Vein endothelial cell (primary cell): ENCODE measurements at places on chromosomes 11 and 22. TPM values are rescaled to one million over a fixed set of nuclear protein-coding genes. Genes with fewer than 3 reads are reported as not detected.

The SLC22A9 gene
- total RNA-seq, result not detected in 2 replicates

The CLMP gene
- total RNA-seq, result 0.10 and 1.6 TPM in 2 replicates

The NCAM1 gene
- 1.4 and 1.6 TPM in 2 replicates for total RNA-seq

The SYCE3 gene
- not detected in 2 replicates for total RNA-seq

The OR51S1 gene
- total RNA-seq, result not detected in 2 replicates

The CD81 gene
- 207 and 263 TPM in 2 replicates for total RNA-seq

The LDHAL6A gene
- not detected in 2 replicates for total RNA-seq

The PDE3B gene
- 0.29 and 0.33 TPM in 2 replicates for total RNA-seq

The CEP126 gene
- 2.6 and 4.2 TPM in 2 replicates for total RNA-seq

The POU2AF2 gene
- total RNA-seq, result not detected in 2 replicates

The CPT1B gene
- 2.0 and 2.5 TPM in 2 replicates for total RNA-seq

The LMNTD2 gene
- 1.9 and 2.6 TPM in 2 replicates for total RNA-seq

The TRIM49 gene
- not detected in 2 replicates for total RNA-seq

The KCNK4 gene
- total RNA-seq, result 0.10 TPM in 1 of 2 replicates, not detected in the other

The MUC5AC gene
- not detected in 2 replicates for total RNA-seq

The CCDC89 gene
- total RNA-seq, result not detected in 2 replicates

The EIF4G2 gene
- total RNA-seq, result 1,040 and 1,350 TPM in 2 replicates

The IRAG1 gene
- 0.33 and 0.48 TPM in 2 replicates for total RNA-seq

The CUL5 gene
- 36.9 and 45.2 TPM in 2 replicates for total RNA-seq

The APOBEC3C gene
- 7.8 and 10.0 TPM in 2 replicates for total RNA-seq

The DDI1 gene
- not detected in 2 replicates for total RNA-seq

The MMP13 gene
- not detected in 2 replicates for total RNA-seq
